ENCODE measurements at places on chromosomes 12 and 14. TPM values are rescaled to one million over a fixed set of nuclear protein-coding genes. Genes with fewer than 3 reads are reported as not detected.

The DLGAP5 gene
- 92.7 TPM for total RNA-seq

The ZC2HC1C gene
- total RNA-seq = 2.1 TPM

The KRT79 gene
- not detected for total RNA-seq

The MANSC4 gene
- total RNA-seq = not detected

The OAS2 gene
- 148 TPM for total RNA-seq

The IFT43 gene
- total RNA-seq = 15.0 TPM

The TSHR gene
- not detected for total RNA-seq

The CRIP1 gene
- 397 TPM for total RNA-seq

The CLEC14A gene
- total RNA-seq = not detected

The FOXN4 gene
- not detected for total RNA-seq

The TEX52 gene
- 0.19 TPM for total RNA-seq

The MYG1 gene
- 82.5 TPM for total RNA-seq

The SRRM4 gene
- total RNA-seq = not detected

The HOXC6 gene
- total RNA-seq = not detected

The BEGAIN gene
- total RNA-seq = 3.4 TPM

The RIPK3 gene
- total RNA-seq = 11.0 TPM

The SENP1 gene
- 41.6 TPM for total RNA-seq

The AQP5 gene
- total RNA-seq = not detected

The ITGA7 gene
- 4.1 TPM for total RNA-seq

The PLA2G1B gene
- total RNA-seq = not detected

The KLRC2 gene
- not detected for total RNA-seq

The RNU4-1 gene
- 1,180 TPM for total RNA-seq

The RAB15 gene
- 5.3 TPM for total RNA-seq

The TRPV4 gene
- not detected for total RNA-seq

The MYF6 gene
- total RNA-seq = not detected

The OR6C1 gene
- not detected for total RNA-seq

The GPR162 gene
- total RNA-seq = not detected

The RFX4 gene
- total RNA-seq = not detected

The HPD gene
- not detected for total RNA-seq

The FAIM2 gene
- 1.7 TPM for total RNA-seq

The PTPRO gene
- total RNA-seq = 0.15 TPM

The TMCC3 gene
- 0.36 TPM for total RNA-seq

The SMOC1 gene
- not detected for total RNA-seq

The CLEC4D gene
- not detected for total RNA-seq

The CCDC197 gene
- 0.44 TPM for total RNA-seq

The RASAL1 gene
- 4.4 TPM for total RNA-seq

The SLC17A8 gene
- total RNA-seq = not detected

The AKAP6 gene
- total RNA-seq = 1.8 TPM

The STXBP6 gene
- not detected for total RNA-seq

The B4GALNT3 gene
- 1.9 TPM for total RNA-seq

The IAPP gene
- total RNA-seq = not detected

The GPRC5D gene
- 0.46 TPM for total RNA-seq

The DCP1B gene
- 13.1 TPM for total RNA-seq

The RILPL2 gene
- total RNA-seq = 15.4 TPM

The CLEC1A gene
- total RNA-seq = not detected

The TAS2R30 gene
- 0.87 TPM for total RNA-seq

The GTF2H3 gene
- total RNA-seq = 58.4 TPM

The TMPRSS12 gene
- total RNA-seq = not detected

The OAS3 gene
- total RNA-seq = 34.6 TPM

The CLEC7A gene
- total RNA-seq = not detected

The RHEBL1 gene
- total RNA-seq = 16.1 TPM
